ENCODE measurements at places on chromosomes 6 and 20.
A peak's percentile ranks its signal among the peaks of the same experiment; 100 is the strongest.

GRCh38 chr6:2468601-2468955, 223.2 kb upstream of the GMDS start:
- no peak for DNase-seq

- DNase-seq = no peak
Observed at GRCh38 chr6:6806844-6807518, 218.5 kb downstream of the LY86 start.

- no peak for DNase-seq
Observed at GRCh38 chr6:11752360-11752759, 26.2 kb downstream of the ADTRP start.

DNA sequence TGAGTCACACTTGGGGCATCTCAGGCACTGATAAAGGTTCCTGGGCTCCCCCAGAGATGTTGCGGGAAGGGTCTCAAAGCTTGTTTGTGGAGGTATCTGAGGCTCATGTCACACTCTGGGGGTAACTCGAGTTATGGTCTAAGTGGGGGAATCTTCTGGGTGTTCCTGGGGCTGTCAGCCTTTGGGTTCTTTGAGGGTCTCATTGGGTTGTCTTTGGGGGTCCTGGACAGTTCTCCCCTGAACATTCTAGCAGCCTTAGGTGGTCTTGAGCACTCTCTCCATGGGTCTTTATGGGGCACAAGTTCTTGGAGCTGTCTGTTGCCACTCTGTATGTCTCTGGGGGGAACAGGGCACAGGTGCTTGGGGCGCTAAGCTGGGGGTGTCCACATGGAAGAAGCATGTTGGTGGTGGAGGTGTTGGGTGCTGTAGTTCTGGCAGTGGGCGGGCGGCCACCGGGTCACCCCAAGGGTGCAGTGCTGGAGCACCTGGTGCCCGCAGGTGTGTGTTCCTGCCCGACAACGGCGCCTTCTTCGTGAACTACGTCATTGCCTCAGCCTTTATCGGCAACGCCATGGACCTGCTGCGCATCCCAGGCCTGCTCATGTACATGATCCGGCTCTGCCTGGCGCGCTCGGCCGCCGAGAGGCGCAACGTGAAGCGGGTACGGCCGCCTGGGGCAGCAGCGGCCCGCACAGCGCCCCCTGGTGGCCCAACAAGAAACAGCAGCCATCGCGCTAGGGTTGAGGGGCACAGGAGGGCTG, 7.1 kb upstream of the CAPN11 start:
- DNase-seq = peak; percentile 93

DNA sequence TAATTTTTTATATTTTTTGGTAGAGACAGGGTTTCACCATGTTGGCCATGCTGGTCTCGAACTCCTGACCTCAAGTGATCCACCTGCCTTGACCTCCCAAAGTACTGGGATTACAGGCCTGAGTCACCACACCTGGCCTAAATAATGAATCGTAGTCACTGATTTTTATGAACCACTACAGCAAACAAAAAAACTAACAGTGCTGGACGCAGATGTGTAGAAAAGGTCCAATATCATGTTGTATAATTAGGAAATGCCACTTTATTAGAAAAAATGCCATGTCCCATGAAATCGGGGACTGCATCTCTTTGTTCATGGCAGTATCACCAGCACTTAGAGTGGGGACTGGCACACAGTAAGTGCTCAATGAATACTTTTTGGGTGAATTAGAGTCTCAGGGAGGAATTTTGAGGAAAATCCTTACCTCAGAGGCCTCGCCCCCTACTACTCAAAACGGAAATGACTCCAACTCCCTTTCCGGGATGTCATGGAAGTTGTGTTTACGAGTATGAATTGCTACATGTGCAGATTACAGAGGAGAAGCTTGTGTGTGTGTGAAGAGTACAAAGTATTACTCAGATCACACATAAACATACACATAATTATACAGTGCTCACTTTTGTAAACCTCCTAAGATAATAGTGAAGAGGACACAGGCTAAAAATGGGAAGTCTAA, 43.6 kb upstream of the FAM50B start:
- DNase-seq = no peak
